T-helper 2 cell treated with Interferon-gamma antibody and Interleukin-4, amounts not matched to agents 100 ng/mL and 5 ng/mL, for 36 hours (primary cell): ENCODE measurements at places on chromosomes 7 and 10. TPM values are rescaled to one million over a fixed set of nuclear protein-coding genes. Genes with fewer than 3 reads are reported as not detected.

MNX1 gene
- 0.14 TPM in 1 of 2 replicates, not detected in the other for total RNA-seq

GSTO2 gene
- 0.66 and 0.73 TPM in 2 replicates for total RNA-seq

MYL10 gene
- total RNA-seq, result not detected in 2 replicates

MYOZ1 gene
- total RNA-seq, result not detected in 2 replicates

CNNM1 gene
- total RNA-seq, result 0.11 and 0.14 TPM in 2 replicates

GIGYF1 gene
- 43.5 and 49.7 TPM in 2 replicates for total RNA-seq

NUTM2D gene
- total RNA-seq, result 2.5 and 2.8 TPM in 2 replicates
